ENCODE measurements at places on chromosomes 5 and 9.

DNA sequence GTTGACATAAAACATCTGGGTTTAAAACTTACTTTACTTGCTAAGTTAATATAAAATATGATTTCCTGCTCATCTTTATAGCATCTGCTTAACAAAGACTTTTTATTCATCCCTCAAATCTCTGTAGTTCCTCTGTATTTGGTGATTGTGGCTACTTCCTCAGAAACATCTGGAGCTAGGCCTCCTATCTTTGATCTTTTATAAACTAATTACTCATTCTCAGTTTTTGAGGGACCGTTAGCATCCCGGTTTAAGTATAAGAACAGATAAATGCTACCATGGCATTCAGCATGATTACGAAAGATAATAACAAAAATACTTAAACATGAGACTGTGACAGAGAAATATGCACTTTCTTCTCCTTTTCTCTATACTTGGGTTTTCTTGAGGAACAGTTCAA is 85.3 kb downstream of the SLC38A9 start:
- H3K4me3 ChIP-seq, result no peak overlapping the region
- H3K36me3 ChIP-seq, result peaks cover 19% of the 10 kb centered on the region
- H3K4me1 ChIP-seq, result peaks cover 15% of the 10 kb centered on the region
- no peak for DNase-seq

DNA sequence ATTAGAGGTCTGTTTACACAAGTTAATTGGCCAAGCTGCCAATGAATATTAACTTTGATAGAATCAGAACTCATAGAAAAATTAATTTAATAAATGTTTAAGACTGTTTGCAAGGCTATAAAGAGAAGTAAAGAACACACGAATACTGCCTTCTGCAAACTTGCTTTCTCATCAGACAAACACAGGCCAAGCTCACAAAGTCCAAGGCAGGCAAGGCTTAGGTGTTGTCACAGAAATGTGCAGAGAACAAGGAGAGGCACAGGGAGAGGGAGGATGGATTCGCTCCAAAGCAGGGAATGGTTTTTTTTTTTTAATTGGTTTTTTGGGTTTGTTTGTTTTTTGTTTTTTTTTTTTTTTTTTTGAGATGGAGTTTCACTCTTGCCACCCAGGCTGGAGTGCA is 43.4 kb downstream of the RETREG1 start:
- H3K27ac ChIP-seq, result no peak overlapping the region
- peaks cover 5% of the 10 kb centered on the region for H3K36me3 ChIP-seq
- H3K27me3 ChIP-seq, result peaks cover 6% of the 10 kb centered on the region
- no peak for DNase-seq
- H3K4me1 ChIP-seq, result peaks cover 30% of the 10 kb centered on the region

- DNase-seq, result no peak
- H3K27ac ChIP-seq, result peak overlapping the region; percentile 79
- no peak overlapping the region for H3K4me3 ChIP-seq
These were observed 270.4 kb upstream of the TUT7 start for GRCh38 chr9:86624630-86625029.

GRCh38 chr5:181217111-181217802 is 5.8 kb upstream of the TRIM41 start:
- H3K27ac ChIP-seq, result peak overlapping the region; percentile 8
- peaks cover 20% of the 10 kb centered on the region for H3K4me1 ChIP-seq
- DNase-seq, result peak; percentile 68

DNA sequence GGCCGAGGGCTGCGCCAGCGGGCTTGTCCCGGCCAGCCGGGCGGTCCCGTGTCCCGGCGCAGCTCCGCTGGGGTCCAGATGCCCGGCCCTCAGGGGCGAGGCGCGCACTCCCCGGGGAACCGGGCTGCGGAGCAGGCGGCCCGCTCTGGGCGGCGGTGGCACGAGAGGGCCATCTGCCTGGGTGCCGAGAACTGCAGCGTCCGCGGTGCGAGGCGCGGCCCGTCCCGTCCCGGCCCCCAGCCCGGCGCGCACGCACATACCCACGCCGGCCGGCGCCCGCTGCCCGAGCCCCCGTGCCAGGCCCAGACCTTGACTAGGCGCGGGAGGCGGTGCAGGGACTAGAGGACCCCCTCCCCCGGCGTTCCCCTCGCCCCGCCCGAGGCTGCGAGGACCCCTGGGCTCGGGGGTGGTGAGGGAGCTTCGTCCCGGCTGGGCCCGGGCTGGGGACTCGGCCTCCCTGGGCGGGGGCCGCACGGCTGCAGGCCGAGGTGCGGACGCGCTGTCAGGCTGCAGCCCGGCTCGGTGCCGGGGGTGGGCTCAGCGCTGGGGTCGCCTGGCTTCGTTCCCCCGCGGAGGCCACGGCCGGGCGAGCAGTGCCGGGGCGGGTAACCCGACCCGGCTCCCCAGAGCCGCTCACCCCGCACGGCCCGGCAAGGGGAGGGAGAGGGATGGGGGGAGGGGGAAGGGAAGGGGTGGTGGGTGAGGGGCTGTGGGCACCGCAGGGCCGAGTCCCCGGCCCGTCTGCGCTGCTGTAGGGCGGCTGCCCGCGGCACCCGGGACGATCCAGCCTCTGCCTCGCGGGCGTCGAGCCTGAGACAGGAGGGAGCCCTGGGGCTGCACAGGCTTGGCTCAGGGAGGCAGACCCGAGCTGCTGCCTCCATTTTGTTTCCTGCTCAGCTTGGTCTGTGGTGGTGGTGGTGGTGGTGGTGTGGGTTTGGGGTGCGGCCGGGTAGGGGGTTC is 1.2 kb upstream of the NSD1 start:
- DNase-seq, result peak; percentile 78
- peak overlapping the region; percentile 65 for H3K4me3 ChIP-seq
- H3K36me3 ChIP-seq, result peaks cover 22% of the 10 kb centered on the region
- H3K4me1 ChIP-seq, result peaks cover 61% of the 10 kb centered on the region
- H3K27me3 ChIP-seq, result peaks cover 27% of the 10 kb centered on the region
- no peak overlapping the region for H3K27ac ChIP-seq

- H3K27ac ChIP-seq, result no peak overlapping the region
- peaks cover 7% of the 10 kb centered on the region for H3K36me3 ChIP-seq
- DNase-seq, result no peak
- peaks cover 40% of the 10 kb centered on the region for H3K4me1 ChIP-seq
These were observed 104.5 kb downstream of the RGS3 start for GRCh38 chr9:113568081-113568435.

GRCh38 chr5:179792612-179793467 is 946 bp upstream of the LTC4S start:
- peaks cover 3% of the 10 kb centered on the region for H3K27me3 ChIP-seq
- H3K4me1 ChIP-seq, result peaks cover 11% of the 10 kb centered on the region
- no peak for DNase-seq
- no peak overlapping the region for H3K4me3 ChIP-seq

- H3K27me3 ChIP-seq, result peaks cover 7% of the 10 kb centered on the region
- no peaks in the 10 kb centered on the region for H3K36me3 ChIP-seq
- H3K27ac ChIP-seq, result no peak overlapping the region
- no peak for DNase-seq
- no peak overlapping the region for H3K4me3 ChIP-seq
These were observed 16.6 kb downstream of the ZNF474 start for GRCh38 chr5:122145906-122146305.

GRCh38 chr9:69325409-69326212 is 596 bp downstream of the ENTREP1 start:
- peaks cover 68% of the 10 kb centered on the region for H3K27me3 ChIP-seq
- H3K27ac ChIP-seq, result no peak overlapping the region
- peak; percentile 56 for DNase-seq
- H3K4me3 ChIP-seq, result peak overlapping the region; percentile 84

GRCh38 chr5:1666812-1667588 is 132.6 kb downstream of the MRPL36 start:
- peak; percentile 93 for DNase-seq
- H3K4me3 ChIP-seq, result peak overlapping the region; percentile 57
- no peaks in the 10 kb centered on the region for H3K36me3 ChIP-seq
- H3K27me3 ChIP-seq, result peaks cover 77% of the 10 kb centered on the region
- H3K4me1 ChIP-seq, result peaks cover 18% of the 10 kb centered on the region

- H3K36me3 ChIP-seq, result peaks cover 14% of the 10 kb centered on the region
- H3K4me3 ChIP-seq, result no peak overlapping the region
- H3K27me3 ChIP-seq, result peaks cover 2% of the 10 kb centered on the region
- H3K27ac ChIP-seq, result no peak overlapping the region
- H3K4me1 ChIP-seq, result peaks cover 39% of the 10 kb centered on the region
These were observed 117.9 kb upstream of the NR5A1 start for GRCh38 chr9:124625087-124625486.

DNA sequence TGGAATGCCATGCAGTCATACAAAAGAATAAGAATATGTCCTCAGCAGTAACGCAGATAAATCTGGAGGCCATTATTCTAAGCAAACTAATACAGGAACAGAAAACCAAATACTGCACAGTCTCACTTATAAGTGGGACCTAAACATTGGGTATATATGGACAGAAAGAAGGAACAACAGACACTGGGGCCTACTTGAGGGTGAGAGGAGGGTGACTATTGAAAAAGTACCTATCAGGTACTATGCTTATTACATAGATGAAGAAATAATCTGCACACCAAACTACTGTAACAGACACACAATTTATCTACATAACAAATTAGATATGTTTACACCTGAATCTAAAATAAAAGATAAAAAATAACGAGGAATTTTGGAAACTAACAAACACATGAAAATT is 38.8 kb downstream of the MEIKIN start:
- H3K27ac ChIP-seq, result no peak overlapping the region
- no peaks in the 10 kb centered on the region for H3K36me3 ChIP-seq
- no peak overlapping the region for H3K4me3 ChIP-seq
- H3K4me1 ChIP-seq, result no peaks in the 10 kb centered on the region

GRCh38 chr9:114513055-114513958 is 8.0 kb upstream of the WHRN start:
- peaks cover 19% of the 10 kb centered on the region for H3K4me1 ChIP-seq
- no peak overlapping the region for H3K4me3 ChIP-seq
- DNase-seq, result no peak
- no peak overlapping the region for H3K27ac ChIP-seq

- DNase-seq, result no peak
- H3K4me3 ChIP-seq, result no peak overlapping the region
- no peak overlapping the region for H3K27ac ChIP-seq
- H3K36me3 ChIP-seq, result no peaks in the 10 kb centered on the region
These were observed 144.6 kb upstream of the RAI14 start for GRCh38 chr5:34511481-34511880.

DNA sequence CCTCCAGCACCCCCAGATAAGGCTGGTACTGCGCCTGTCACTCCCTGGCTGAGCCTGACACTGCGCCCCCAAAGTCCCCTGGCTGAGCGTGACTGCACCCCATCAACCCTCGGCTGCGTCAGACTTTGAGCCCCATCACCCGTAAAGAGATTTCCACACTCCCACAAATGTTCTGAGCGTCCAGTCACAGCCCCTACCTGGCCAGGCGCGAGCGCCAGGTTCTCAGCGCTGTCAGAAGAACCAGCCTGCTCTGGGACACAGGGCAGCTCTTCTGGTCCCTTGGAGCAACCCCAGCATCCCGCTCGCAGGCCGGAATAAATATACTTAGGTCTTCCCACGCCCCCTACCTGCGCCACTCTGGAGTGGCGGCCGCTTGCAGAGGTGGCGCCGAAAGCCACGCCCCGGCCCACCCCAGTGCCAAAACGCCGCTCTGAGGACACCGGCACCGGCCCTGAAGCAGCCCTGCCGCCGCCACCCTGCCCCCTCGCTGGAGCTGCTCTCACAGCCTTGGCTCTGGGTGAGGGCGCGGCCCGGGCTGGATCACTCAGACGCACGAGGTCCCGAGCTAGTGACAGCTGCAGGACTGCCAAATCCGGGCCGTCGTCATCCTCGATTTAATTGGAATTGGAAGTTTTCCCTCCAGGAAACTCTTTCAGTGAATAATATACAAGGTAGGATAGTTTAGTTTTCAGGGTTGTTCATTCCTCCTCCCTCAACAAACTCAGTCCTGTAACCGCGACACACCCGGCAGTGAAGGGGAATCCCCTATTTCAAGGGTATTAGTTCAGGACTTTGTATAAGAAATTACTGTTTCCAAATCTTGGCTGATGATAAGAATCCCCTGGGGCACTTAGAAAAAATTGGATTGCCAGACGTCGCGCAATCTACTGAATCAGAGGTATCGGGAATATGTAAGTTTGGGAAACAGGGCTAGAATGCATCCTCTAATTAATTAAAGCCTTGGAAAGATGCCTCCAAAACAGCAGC is 1.2 kb upstream of the CEMIP2 start:
- peak; percentile 80 for DNase-seq
- peaks cover 26% of the 10 kb centered on the region for H3K4me1 ChIP-seq
- H3K4me3 ChIP-seq, result peak overlapping the region; percentile 88

DNA sequence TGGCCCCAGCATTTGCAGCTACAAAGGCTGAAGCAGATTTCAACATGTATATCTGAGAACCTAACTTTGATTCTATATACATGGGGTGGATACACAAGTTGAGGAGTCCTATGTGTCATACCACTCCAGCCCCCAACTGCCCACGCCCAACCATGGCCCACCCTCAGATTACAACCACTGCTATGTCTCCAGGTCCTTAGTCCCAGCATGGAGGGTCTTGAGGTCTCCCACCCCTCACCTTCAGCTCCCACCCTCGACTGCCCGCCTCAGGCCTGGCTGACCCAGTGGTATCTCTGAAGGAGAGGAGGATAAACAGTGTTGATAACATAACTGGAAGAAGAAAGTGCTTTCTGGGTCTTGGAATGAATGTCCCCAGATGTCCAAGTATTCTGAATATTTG is 8.2 kb downstream of the SOWAHA start:
- peaks cover 62% of the 10 kb centered on the region for H3K27me3 ChIP-seq
- no peak overlapping the region for H3K27ac ChIP-seq
- H3K4me1 ChIP-seq, result peaks cover 21% of the 10 kb centered on the region
- H3K4me3 ChIP-seq, result no peak overlapping the region

DNA sequence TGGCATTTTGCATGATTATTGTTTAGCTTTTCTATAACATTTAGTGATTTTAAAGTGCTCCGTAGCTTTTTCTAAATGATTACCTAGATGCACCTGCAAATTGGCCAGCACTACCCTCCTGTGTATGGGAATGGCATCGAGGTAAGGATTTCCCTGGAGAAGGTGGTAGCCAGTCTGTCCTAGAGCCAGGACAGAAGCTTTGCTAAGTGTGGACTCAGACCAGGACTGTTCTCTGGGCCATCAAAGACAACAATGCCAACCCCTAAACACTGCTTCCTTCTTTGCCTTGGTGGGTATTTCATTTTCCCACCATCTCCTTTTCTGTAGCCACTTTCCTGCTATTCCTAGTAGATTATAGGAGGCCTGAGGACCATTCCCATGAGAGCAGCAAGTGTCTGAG is 53.0 kb downstream of the CD180 start:
- peaks cover 17% of the 10 kb centered on the region for H3K27me3 ChIP-seq
- H3K4me1 ChIP-seq, result peaks cover 61% of the 10 kb centered on the region
- H3K4me3 ChIP-seq, result no peak overlapping the region
- DNase-seq, result no peak
- peaks cover 55% of the 10 kb centered on the region for H3K36me3 ChIP-seq

DNA sequence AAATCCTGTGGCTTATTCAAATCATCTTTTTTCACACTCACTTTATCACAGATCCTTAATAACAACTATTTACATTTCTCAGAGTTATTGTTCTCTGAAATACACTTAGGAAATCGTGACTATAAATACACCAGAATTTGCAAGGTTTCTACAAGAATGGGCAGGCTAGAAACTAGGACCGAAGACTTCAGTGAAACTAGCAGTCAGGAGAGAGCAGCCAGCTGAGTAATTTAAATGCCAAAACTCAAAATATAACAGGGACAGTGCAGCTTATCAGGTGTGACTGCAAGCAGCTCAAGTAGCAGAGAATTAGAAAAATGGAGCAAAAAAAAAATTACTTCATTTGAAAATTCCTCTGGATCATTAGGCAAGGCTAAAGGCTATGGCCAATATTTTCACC is 719.3 kb upstream of the ZNF608 start:
- no peak for DNase-seq
- H3K27me3 ChIP-seq, result no peaks in the 10 kb centered on the region
- no peaks in the 10 kb centered on the region for H3K36me3 ChIP-seq

Measured in nephron progenitor cell (in vitro differentiated cells).